ENCODE measurements at places on chromosomes 5 and 9.
A peak's percentile ranks its signal among the peaks of the same experiment; 100 is the strongest.

DNA sequence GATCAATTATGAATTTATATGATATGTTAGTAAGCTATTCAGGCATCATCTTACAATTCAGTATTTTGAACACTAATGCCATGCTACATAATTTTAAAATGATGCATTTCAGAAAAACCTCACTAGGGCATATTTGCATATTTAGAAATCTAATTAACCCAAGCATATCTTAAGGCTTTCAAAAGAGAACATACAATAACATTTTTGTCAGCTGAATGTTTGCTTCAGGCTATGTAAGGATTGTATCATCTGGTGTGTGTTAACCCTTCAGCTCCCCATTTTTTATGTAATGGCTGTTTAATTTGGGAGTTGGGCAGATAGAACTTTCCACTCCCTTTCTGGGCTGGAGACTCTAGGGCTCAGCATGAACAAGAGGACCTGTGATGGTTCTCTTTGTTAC lies 299.1 kb upstream of the EFNA5 start:
- DNase-seq: peak; percentile 19

- DNase-seq: no peak
These were observed 47.7 kb downstream of the FTMT start for GRCh38 chr5:121899346-121899745.

DNA sequence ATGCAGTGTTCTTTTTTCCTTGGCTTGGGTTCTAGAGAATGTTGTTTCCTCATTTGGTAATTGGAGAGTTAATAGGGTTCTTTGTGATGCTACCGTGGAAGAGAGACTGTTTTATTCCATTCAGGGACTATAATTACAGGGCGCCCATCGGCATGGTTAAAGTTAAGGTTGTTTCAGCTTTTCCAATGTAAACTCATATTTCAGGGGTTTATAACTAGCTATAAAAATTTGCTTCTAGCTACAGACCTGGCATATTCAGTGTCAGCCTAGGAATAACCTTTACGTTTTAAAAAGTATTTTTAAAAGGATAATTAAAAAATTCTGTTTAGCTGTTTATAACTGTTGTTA lies 99.1 kb downstream of the AOPEP start:
- DNase-seq: no peak

DNA sequence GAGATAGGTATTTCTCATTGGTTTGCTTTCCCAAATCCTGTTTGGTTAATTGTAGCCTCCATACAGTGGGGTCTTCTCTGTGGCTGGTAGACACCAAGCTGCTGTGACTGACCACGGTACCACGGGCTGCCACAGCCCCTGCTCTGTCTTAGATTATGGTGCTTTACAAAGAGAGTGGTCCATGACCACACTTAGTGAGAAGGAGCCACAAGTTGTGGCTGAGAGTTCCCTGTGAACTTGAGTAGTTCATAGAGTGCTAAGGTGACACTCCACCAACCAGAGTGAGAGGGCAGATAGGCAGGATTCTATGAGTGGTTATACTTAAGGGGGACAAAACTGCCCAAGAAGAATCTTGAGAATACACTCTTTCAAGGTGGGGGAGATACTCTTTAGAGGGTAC lies 25.8 kb upstream of the ZBTB34 start:
- DNase-seq: no peak

DNA sequence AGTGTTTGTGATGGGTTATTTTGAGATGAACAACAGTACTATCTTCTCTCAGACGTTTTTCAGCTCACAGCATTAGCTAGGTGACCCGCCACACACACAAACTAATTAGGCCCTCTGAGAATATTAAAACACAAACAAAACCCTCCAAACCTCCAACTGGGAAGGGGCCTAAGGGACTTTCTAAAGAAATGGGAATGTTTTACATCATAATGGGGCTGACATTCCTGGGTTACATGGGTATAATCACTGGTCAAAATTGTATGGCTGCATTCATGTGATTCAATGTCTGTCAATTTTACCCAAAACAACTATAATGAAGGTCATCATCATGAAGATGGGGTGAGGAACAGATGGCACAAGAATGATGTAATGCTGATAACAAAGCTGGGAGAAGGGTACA lies 59.6 kb downstream of the SPTLC1 start:
- no peak for DNase-seq

- DNase-seq: no peak
These were observed 59.8 kb upstream of the BARX1 start for GRCh38 chr9:94014920-94015319.

DNA sequence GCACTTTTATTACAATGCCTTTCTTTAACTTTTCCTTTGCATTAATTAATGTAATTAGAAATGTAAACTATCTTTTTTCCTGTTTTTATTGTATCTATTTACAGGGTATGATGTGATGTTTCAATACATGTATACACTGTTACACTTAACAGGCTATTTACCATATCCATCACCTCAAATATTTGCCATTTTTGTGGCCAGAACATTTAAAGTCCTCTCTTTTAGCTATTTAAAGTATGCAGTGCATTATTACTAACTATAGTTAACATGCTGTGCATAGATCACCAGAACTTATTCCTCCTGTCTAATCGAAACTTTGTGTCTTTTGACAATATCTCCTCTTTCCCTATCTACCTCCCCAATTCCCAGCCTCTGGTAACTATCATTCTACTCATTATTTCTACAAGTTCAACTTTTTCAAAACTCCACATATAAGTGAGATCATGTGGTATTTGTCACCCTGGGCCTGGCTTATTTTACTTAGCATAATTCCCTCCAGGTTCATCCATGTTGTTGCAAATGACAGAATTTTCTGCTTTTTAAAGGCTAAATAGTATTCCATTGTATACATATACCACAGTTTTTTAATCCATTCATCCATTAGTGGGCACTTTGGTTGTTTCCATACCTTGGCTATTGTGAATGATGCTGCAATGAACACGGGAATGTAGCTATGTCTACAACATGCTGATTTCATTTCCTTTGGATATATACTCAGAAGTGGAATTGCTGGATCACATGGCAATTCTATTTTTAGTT lies 32.8 kb downstream of the OR2K2 start:
- peak; percentile 31 for DNase-seq

GRCh38 chr9:6410633-6411032 lies 2.4 kb upstream of the UHRF2 start:
- DNase-seq: no peak

DNA sequence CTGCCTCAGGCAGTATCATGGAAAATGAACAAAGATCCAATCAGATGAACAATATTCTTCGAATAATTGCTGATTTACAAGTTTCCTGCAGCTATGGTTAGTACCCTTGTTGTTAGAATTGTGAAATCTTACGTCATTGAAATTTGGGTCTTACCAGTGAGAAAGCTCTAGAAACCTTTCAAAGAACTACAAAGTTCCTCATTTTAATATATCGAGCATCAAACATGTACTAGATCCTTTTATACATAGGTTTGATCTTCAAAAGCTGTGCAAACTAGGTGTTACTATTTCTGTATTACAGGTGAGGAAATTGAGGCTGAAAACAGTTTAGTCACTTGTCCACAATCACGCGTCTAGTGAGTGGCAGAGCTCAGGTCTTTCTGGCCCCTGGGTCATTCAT lies 43.7 kb upstream of the ANGPTL2 start:
- no peak for DNase-seq

DNA sequence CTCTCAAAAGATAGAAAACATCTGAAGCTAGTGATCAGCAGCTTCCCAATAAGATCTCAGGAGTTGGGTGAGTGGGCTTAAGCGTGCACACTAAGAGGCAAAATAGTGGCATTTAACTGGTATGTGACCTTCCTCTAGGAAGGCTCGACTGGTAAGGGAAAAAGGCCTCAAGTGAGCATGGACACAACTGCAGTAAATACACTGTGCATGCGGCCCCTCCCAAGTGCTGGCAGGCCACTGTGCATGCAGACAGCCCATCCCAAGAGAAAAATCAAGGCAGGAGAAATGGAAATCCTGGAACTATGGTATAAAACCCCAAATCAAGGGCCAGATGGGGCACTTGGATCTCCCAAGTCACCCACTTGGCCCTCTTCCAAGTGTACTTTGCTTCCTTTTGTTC lies 112.7 kb downstream of the SMC2 start:
- no peak for DNase-seq

DNA sequence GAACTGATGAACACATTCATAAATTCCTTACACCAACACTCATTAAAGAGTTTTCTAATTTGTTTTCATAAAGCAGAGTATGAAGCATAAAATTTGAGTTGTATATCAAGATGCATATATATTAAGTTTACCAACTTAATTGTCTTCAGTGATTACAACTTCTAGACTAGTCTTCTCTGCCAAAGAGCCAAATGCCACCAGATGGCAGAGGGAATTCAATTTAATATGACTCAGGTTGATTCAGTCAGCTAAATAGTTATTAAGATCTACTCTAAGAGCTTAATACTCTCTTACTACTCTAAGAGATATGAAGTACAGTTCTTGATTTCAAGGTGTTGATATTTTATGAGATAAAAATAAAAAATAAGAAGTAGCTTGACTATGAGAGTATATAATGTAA lies 53.4 kb downstream of the CDH10 start:
- no peak for DNase-seq
